ENCODE measurements at places on chromosomes 11 and 22.

- no peak for DNase-seq
Observed at GRCh38 chr11:93169143-93169542, 28.6 kb downstream of the SLC36A4 start.

GRCh38 chr22:47629273-47629711, 866.8 kb downstream of the TBC1D22A start:
- DNase-seq: no peak

GRCh38 chr11:95337175-95337957, 106.4 kb upstream of the SESN3 start:
- DNase-seq: no peak

GRCh38 chr11:8253566-8253965, 10.1 kb downstream of the LMO1 start:
- DNase-seq: no peak

GRCh38 chr22:46577368-46578249, 40.2 kb upstream of the CELSR1 start:
- DNase-seq: peak; percentile 19

DNA sequence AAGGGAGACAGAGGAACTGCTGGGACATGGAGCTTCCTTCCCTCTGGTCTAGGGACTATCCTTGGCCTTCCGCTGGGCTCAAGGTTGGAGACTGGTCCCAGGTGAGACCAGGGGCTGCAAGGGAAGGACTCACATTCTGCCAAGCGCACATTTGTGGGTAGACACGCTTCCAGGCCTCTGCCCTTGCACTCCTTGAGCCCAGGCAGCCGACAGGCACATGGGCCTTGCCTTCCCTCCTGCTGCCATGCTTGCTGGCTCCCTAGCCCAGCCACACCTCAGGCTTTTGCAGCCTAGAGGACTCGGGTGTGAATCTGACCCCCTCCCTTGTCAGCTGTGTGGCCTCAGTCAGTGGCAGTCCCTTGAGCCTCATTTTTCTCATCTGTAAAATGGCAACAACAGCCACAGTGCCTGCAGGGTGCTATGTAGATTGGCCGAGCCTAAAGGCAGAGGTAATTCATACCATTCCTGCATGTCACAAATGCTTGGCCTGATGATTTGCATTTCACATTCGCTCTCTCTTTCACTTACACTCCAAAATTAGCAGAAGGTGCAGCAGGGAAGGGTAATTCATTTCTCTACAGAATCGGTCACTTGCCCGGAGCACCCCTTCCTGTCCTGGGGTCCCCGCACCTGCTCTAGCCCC, 57.6 kb upstream of the NECTIN1 start:
- no peak for DNase-seq

GRCh38 chr11:113577356-113578032, 102.3 kb upstream of the DRD2 start:
- no peak for DNase-seq

DNA sequence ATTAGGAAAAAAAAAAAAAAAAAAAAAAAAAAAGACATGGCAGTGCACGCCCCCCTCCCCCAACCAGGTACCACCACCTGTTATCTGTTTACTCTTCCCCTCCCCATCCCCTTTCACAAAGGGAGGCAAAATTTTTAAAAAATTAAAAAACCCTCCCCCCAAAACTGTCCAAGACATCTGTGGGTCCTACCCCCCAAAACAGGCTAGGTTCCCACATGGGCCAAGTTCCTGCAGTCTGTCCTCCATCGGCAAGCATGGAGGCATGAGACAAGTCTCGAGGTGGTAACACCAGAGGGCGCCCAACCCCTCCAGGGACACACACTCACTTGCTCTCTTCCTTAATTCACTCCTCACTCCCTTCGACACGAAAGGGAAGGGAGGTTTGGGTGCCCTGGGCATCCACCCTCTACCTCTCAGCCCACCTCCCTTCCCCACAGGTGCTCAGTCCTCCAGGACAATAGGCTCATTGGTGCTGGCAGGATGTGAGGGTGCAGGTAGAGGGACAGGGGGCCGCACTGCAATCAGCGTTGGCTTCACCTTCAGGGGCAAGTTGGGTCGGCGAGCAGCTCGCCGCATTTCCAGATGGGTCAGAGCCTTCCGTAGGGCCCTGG, 2.2 kb upstream of the TUT1 start:
- peak; percentile 88 for DNase-seq

DNA sequence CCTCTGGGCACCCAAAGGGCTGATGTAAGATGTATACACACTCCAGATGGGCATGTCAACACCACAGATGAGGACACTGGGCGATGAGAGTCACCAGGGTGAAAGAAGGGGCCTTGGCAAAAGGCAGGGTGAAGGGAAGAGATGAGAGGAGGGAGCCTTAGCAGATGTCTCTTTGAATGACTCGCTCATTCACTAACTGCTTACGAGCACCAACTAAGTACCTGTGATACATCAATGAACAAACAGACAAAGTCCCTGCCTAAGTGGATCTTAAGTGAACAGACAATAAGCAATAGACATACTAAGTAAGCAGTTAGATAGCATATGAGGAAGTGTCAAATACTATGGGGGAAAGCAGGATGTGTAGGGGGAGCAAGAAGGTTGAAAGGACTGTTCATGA, 7.5 kb downstream of the ME3 start:
- DNase-seq: no peak

- DNase-seq: no peak
Observed at GRCh38 chr22:17876306-17876831, 102.1 kb upstream of the BID start.
